ENCODE measurements at places on chromosomes 12 and 14. TPM values are rescaled to one million over a fixed set of nuclear protein-coding genes. Genes with fewer than 3 reads are reported as not detected.

The BDKRB1 gene
- not detected for total RNA-seq

The SAMD15 gene
- 20.8 TPM for total RNA-seq

The CATSPERB gene
- total RNA-seq, result 3.5 TPM

The RAB3IP gene
- 51.0 TPM for total RNA-seq

The FNTB gene
- total RNA-seq, result 16.4 TPM

The SLC38A4 gene
- total RNA-seq, result 2.1 TPM

All from diencephalon (tissue), 1 donor.